ENCODE measurements at places on chromosomes 13 and 19.

GRCh38 chr19:30648866-30649862, 277.0 kb downstream of the ZNF536 start:
- DNase-seq = no peak

DNA sequence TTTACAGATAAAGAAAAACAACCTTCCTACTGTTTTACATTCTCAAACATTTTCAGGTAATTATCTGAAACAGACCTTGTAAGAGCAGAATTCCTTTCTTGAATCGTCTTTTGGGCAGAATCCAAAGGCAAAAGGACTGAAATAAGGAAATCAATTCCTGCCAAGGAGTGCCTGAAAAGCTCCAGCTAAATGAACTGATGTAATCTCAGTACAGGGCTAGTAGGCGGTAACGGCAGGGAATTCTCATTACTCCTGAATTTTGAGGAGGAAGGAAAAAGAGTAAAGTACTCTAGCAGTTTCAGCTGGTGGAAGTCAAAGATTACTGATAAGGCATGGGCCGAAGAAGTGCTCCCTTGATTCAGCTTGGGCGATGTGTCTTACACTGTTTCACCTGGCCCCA, 168.4 kb downstream of the PCDH9 start:
- DNase-seq = peak; percentile 40

DNA sequence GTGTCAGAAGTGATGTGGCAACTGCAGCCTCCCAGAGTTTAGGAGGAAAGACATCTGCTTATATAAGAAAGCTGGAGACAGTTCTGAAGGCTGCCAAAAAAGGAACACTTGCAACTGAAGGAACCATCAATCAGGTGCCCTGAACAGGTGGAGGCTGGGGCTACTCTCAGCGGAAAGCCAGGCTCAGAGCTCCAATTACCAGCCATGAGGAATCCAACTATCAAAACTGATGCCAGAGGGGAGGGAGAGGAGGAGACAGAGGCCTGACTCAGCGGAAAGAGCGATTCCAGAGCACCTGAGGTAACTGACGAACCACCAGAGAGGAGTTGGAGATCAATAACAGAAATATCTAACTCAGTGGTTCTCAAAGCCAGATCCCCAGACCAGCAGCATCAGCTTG, 24.3 kb downstream of the LEUTX start:
- DNase-seq = no peak

- no peak for DNase-seq
Measured at GRCh38 chr19:50252111-50252886, 48.9 kb downstream of the MYH14 start.

DNA sequence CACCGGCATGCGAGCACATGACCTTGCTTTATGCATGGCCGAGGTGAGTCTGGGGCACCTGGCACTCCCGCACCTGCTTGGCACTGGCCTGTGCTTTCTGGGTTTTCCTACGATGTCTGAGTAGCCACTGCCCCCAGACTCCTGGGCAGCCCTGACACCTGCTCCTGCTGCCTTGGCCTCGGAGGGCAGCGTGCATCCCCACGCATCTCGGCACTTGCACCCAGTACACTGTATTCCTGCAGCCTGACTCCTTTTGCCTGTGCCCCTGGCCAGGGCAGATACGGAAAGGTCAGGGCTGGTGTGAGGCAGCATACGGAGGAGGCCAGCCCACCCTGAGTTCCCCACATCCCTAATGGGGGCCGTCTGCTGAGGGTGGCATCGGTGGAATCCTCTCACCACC, 340.6 kb downstream of the TEX29 start:
- DNase-seq = no peak

- DNase-seq = no peak
Measured at GRCh38 chr19:33064458-33064791, 263 bp downstream of the RHPN2 start.

DNA sequence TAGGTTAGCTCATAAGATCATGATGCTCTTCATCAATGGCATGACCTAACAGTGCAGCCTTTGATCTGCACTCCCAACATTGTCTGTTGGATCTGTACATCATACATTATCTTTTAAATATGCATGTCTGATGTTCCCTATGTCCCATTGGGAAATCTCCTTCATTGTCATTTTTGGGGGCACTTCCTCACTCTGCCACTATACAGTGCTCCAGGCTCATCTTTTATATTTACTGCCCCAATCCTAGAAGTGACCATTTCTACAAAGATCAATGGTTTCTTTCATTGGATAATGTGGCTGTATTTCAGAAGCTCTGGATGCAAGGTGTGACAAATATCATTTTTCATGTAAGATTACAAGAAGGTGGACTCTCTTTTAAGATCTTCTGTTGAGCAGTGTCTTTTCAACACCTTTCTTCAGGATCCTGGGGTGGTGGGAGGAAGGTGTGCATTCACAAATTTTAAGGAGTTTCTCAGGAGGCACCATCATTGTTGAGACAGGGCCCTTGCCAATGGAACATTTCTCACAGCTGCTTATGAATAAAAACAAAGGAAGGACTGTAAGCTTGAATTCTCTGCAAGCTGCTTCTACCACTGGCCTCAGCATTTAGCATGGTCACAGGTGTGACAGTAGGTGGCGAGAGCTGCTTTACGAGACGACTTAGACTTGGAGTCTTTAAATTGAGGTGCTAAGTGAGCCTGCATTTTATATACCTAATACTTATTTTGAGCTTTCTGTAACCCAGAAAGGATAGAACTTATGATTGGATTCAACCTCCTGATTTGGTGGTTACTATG, 403.0 kb downstream of the LMO7 start:
- DNase-seq = no peak

DNA sequence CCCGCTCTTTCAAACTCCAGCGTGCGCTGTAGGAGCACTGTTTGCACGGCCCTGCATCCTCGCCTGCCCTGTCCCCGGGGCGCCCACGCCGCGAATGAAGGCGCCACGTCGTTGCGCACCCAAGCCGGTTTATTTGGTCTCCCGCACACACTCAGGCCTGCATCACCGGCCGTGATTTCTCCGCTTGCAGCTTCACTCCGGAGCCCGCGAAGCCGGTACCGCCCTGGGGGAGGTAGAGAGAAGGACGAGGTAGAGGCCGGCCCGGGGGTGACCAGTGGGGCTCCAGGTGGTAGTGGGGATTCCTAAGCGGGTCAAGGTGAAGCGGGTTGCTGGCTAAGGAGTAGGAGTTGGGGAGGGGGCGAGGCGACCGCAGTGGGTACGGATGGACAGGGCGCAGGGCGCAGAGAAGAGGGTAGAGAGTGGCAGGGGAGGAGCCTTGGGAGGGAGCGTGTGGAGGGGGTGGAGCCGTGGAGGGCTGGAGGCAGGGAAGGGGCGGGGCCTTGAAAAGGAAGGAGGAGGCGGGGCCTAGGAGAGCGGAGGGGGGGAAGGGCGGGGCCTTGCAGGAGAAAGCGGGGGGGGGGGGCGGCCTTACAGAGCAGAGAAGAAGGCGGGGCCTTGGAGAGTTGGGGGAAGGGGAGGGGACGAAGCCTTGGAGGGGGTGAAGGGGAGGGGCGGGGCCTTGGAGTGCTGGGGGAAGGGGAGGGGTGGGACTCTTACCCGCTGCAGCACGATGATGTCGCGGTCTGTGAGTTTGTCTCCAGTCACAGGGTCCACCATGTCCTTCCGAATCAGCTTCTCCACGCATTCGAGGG, 24.6 kb downstream of the NOSIP start:
- peak; percentile 45 for DNase-seq

- DNase-seq = no peak
Measured at GRCh38 chr13:40189426-40189825, 477.0 kb downstream of the FOXO1 start.

DNA sequence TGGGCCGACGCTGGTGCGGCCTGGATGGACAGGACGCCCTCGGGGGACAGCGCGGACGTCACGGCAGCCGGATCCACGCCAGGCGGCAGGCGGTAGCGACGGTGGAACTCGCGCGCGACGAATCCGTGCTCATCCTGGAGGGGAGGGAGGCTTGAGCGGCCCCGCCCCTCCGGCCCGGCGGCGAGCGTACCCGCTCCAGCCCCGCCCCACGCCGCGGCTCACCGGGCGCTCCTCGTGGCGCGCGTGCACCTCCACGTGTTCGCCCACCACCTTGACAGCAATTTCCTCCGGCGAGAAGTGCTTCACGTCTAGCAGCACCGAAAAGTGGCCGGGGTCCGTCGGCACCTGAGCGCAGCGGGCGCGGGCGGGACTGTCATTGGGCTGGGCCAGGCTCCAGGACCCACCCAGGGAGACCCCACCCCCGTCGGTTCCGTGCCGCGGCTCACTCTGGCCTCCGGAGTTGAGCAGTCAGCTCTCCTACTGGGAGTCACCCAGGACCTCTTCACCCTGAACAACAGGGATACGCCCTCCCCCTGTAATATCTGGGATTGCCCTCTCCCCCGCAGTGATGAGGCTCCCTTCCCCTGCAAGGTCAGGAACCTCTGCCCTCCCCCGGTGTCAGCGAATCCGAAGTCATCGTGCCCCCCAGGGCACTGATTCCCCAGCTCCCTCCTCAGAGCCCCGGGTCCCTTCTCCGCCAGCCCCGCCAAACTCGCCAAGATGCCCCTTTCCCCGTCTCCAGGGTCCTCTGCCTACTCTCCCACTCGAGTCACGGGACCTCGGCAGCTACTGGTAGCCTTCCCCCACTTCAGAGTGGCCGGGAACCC, 1.1 kb downstream of the HSPB6 start:
- DNase-seq = peak; percentile 65

GRCh38 chr13:55497486-55497885, 1643.2 kb upstream of the PRR20A start:
- no peak for DNase-seq

GRCh38 chr19:30670562-30671366, 298.6 kb downstream of the ZNF536 start:
- DNase-seq = no peak

DNA sequence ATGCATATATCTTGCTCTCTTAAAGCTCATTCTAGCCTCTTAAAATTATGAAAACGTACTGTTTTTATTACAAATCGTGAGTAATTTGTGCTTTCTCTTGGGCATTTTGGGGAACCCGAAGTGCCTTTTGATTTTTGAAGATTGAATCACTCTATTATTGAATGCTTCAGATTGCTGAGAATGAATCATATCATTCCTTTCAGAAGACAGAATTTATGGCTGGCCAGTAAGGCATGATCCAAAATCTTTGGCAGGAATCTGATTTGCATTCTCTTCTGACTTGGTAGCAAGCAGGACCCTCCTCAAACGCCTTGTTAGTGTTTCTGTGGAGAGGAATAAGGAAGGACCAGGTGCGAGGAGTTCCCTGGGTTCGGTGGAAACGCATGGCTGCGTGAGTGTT, 49.5 kb downstream of the STARD13 start:
- peak; percentile 92 for DNase-seq

DNA sequence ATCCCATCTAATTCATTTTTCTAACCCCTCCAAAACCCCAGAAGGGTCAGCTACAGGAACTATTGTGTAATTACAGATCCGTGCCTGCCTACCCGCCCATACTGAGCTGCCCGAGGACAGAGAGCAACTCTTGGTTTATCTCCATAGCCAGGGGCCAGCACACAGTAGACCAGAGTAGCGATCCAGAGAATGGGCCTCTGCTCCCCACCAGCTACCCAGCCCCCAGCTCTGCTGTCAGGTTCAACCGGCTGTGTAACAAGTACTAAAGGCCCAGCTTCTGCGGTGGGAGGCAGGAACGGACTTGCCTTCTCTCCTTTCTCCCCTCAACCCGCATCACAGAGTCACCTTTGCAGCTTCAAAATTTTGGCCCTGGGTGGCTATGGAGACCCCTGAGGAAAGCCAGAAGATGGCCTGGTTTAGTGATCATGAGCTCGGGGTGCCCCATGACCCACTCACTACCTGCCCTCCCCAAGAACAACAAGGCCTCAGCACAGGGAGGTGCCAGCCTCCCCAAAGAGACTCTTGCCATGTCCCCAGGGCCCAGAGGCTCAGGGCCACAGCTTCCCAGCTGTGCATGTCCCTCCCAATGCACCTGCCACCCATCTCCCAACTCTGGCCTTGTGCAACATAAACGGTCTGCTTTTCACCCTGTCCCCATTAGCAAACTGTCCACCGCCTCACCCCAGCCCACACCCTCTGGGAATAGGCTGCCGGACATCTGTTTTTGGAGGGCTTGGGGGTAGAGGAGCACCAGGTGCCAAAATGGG, 5.7 kb downstream of the CALM3 start:
- no peak for DNase-seq

- DNase-seq = no peak
Measured at GRCh38 chr13:33380487-33381079, 95.0 kb upstream of the STARD13 start.

- DNase-seq = peak; percentile 65
Measured at GRCh38 chr13:23921451-23921888, 24.2 kb upstream of the C1QTNF9B start.

GRCh38 chr19:1046836-1047695, 7.2 kb downstream of the ABCA7 start:
- DNase-seq = no peak

DNA sequence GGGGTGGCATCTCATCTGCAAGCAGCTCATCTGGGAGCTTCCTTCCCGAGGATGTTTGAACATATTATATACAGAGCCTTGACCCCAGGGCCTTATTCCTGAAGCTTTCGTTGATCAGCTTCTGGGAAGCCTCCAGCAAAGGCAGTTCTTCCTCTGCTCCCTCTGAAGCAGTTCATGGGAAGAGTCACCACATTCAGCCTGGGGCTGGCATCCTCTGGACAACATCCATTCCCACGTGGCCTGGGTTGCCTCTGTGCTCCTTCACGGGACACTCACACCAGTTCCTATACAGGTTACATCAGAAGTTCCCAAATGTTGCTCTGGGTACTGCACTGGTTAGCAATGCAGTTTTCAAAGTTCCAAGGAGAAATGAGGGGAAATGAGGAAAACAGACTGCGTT, 29.6 kb downstream of the COL4A2 start:
- no peak for DNase-seq

GRCh38 chr19:11400798-11401197, 16.7 kb upstream of the EPOR start:
- no peak for DNase-seq

DNA sequence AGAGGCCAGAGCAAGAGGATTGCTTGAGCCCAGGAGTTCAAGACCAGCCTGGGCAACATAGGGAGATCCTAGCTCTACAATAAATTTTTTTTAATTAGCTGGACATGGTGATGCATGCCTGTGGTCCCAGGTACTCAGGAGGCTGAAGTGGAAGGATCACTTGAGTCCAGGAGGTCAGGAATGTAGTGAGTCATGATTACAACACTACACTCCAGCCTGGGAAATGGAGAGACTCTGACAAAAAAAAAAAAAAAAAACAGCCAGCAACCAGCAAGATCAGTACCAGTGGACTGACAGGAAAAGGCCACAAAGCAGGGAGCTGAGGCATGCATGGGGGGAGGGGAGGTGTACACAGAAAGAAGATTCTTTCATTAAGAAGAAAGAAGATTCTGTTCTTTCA, 52.7 kb upstream of the RFXAP start:
- DNase-seq = peak; percentile 85

DNA sequence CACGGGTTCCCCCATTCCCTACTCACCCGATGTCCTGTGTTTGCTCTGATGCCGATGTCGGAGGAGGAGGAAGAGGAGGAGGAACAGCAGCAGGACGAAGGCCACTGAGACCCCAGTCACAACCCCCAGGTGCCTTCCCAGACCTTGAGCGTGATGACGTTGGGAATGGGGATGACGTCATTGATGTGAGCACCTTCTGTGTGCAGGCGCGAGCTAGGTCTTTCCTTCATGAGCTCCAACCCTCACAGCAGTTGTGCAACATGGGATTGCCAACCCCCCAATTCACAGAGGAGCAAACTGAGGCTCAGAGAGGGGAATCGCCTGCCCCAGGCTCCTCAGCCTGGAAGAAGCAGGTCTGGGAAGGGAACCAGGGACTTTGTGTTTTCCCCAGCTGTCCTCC, 4.2 kb downstream of the LILRB5 start:
- no peak for DNase-seq
